ENCODE measurements at places on chromosomes 3 and 15.

DNA sequence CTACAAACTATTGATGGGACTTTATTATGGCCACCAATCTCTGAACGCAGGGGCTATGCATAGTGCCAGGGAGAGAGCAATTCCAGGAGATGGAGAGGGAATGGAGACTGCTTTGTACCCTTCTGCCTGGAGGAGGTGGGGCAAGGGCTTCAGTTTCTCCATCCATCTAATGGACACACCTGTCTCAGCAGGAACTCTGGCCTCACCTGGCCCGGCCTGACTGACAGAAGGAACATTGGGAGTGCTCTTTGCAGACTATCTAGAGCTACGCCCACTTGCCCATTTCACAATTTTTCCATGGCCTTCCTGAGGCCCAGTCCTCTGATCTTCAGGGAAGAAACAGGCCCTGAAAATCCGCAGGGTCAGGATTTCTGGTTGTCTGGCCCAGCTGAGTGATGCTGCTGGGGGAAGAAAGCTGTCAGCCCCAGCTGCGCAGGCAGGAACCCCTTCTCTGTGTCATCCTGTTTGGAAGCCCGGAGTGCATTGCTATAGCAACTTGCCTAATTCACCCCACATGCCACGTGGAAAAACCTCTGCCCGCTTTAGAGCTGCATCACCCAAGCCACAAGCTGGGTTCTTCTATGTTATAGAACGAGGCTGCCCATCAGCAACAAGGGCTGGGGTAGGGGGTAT is 6.4 kb downstream of the ITGA11 start:
- no peak for DNase-seq

- no peak for DNase-seq
Measured at GRCh38 chr3:37321377-37321781, 147.0 kb upstream of the LRRFIP2 start.

GRCh38 chr3:193620650-193621049 is 27.6 kb downstream of the OPA1 start:
- peak; percentile 40 for DNase-seq

DNA sequence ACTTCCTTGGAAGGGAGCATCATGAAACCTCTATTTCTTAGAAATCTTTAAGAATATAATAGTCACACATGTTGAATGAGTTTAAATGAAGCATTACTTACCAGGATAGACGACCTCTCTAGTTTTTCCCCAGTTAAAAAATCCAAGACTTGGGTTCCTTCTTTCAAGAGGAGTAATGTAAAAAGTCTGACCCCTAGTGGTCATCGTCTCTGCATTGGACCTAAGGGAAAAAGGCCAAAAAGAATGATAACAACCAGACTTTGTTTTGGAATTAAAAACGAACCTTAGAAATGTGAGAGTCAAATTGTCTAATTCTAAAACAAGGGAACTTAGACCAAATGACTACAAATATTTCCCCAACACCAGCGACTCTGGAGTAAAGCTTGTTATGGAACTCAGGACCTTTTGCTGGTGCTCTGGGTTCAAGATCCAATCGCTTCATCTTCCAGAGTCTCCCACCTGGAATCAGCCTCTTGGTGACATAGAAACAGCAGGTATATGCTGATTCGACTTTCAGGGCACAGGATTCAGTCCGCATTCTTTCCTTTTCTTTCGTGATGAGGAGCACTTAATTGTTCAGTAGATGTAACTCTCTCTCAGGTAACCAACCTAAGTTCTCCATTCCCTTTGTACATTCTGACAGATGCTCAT is 214.8 kb upstream of the TPRG1 start:
- DNase-seq = peak; percentile 57

- no peak for DNase-seq
Measured at GRCh38 chr15:32952901-32953532, 235.2 kb downstream of the GREM1 start.

DNA sequence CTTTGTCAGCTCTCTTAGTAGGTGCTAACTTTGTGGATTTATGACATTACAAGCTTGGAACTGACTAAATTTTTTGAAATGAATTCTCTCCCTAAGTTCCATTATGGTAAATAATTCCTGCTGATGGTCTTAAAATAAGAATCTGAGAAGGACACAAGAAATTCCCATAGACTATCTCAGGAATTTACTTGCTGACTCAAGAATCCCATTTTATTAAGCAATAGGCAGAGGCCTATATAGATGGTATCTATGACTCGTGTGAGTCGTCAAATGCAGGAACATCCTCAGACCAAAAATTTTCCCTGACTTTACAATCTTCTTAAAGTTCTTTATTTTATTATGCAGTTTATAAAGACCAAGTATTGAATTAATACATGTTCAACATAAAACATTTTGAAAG is 30.7 kb upstream of the CBLB start:
- DNase-seq = peak; percentile 80

DNA sequence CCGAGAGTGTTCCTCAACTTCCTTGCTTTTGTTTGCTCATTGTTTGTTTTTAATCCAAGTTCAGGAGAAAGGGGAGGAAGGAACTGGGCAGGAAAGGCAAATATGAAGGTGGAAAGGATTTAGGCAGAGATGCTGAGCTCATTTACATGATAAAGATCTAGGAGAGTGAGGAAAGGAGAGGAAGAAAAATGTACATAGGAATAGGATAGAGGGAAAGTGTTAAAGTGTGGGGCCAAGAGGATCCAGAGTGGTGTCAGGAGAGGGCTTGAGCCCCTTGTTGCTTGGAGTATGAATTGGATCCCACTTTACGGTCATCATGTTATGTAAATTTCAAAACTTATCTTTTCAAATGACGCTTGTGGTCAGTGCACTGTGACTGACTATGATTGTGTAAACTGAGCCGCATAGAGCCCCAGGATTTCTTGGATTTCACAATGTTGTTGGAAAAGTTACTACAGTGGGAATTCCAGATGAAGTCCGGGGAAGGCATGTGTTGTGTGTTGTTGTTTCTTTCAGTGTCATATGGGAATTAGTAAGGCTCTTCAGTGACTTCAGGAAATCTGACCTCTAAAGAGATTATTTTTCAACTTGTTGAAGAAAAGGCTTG is 15.0 kb upstream of the PLD1 start:
- peak; percentile 88 for DNase-seq
